NT2/D1 (cell line): ENCODE measurements at places on chromosomes 11 and 22.
A peak's percentile ranks its signal among the peaks of the same experiment; 100 is the strongest.

GRCh38 chr11:75386942-75387630 lies 12.2 kb upstream of the RPS3 start:
- DNase-seq: peak; percentile 46

DNA sequence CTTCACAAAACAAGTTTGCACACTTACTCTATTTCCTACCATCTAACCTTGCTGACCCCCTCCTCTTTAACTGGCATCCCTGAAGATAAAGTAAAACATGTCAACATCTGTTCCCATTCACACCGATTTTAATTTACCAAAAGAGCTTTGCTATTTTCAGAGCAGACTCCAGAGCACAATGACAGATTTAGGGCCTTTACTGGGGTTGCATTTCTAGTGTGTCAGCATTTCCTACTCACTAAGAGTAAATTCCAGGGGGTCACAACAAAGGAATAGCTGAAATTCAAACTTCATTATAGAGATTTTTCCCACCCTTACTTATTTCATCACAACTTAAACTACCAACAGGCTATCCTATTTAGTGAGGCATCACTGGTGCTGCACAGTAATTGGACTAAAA lies 60.8 kb downstream of the SOX6 start:
- no peak for DNase-seq

DNA sequence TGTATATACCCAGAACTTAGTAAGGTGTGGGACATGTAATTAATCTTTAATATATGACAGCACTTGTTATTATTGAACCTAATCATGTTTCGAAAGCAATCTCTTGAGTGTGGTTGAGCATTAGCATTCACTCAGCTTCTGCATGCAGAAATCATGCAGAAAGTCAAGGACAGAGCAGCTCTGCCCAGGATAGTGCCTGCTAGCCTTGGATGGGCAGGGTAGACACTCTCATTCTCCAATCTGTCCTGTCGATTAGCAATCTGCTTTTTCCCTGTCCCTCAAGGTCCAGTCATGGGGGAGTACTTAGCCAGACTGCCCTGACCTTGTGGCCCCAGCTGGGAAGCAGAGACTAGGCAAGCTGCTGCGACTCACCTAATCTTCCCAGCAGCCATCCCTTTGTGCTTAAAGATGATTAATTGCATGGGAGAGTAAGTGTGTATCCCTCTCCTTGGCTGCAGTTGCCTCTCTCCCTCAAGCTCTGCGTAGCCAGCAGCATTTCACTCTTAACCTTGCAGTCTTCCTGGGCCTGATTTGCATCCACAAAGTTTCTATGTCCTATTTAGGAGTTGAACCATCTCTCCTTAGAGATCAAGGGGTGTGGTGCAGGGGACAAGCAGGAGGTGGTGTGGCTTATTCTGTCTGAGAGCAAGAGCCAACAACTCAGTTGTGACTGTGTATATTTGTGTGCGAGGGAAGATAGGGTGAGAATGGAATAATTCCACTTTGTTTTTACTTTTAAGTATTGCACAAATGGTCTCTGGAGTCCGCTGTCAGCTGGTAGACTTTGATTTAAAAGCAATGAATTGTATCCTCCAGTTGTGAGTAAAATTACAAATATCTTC lies 101.4 kb downstream of the FDX1 start:
- no peak for DNase-seq

DNA sequence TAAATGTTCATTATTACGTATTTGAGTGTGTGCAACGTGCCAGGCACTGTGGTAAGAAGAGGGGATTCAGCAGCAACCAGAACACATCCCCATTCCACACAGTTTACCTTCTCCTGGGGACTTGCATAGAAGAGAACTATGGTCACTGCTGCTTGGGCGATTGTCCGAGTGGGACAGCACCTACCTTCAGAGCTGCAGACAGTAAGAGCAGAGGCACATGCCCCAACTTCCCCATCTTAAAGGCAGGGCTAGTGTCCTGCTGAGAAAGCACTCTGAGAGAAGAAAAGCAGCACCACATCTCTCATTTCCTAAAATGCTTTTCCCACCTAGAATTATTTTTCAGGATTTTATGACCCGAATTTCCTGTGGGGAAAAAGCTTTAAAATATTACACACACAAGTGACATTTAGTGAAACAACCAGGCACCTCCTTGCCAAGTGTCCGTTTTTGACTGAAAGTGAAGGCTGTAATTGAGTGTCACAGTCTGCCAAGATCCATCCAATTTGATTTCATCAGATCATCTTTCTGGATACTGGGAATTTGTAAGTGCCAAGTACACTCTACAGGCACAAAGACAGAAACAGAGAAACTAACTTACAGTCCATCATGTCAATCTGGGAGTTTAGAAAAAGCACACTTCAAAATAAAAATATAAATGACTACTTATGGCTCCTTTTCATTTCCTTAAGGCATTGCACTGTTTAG lies 24.6 kb downstream of the TRAF6 start:
- no peak for DNase-seq

- peak; percentile 79 for DNase-seq
Measured at GRCh38 chr11:118572061-118572980, at the start of gene ARCN1. Gene ARCN1, plus strand, starts transcription at chr11:118572409. Its CDS starts 139 bp downstream, at chr11:118572548.

GRCh38 chr11:131734871-131735270 lies 364.5 kb downstream of the NTM start:
- DNase-seq: no peak

GRCh38 chr11:105907319-105907718 lies 114.7 kb downstream of the MSANTD4 start:
- no peak for DNase-seq

GRCh38 chr11:62033191-62034035 lies 66.0 kb upstream of the FTH1 start:
- DNase-seq: no peak

- DNase-seq: peak; percentile 72
Measured at GRCh38 chr11:118610773-118611432, 3.5 kb downstream of the PHLDB1 start.
